Spinal cord (tissue), 10 donors: ENCODE measurements at places on chromosomes 12 and 14. TPM values are rescaled to one million over a fixed set of nuclear protein-coding genes. Genes with fewer than 3 reads are reported as not detected.

SLCO1A2 gene
- total RNA-seq = 9.4 TPM

DNA sequence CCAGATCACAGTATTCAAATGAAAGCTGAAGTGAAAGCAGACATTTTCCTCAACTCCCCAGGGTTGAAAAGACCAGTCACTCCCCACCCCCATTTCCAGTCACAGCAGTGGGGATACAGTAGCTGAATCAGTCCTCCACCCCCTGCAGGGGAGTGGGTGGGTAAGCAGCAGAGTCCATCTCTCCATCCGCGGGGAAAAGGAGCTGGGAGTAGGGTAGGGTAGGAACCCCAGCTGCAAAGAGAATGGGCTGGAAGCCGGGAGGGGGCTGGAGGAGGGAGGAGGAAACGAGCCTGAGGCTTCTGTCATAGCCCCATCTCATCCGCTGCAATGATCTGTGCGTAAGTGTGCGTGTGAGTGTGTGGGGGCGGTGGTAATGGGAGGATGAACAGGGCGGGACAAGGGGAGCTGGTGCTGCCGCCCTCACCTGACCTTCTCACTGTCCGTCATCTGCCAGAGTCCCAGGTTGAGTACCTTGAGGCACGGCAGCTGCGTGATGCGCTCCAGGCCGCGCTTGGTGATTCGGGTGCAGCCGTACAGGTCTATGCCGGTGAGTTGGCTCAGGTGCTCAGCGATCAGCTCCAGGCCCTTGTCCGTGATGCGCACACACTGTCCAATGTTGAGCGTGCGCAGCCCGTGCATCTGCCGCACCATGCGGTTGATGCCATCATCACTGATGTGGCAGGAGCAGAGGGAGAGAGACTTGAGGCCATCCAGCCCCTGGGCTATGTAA lies 1.8 kb downstream of the FBXL14 start:
- DNase-seq = no peak

DNA sequence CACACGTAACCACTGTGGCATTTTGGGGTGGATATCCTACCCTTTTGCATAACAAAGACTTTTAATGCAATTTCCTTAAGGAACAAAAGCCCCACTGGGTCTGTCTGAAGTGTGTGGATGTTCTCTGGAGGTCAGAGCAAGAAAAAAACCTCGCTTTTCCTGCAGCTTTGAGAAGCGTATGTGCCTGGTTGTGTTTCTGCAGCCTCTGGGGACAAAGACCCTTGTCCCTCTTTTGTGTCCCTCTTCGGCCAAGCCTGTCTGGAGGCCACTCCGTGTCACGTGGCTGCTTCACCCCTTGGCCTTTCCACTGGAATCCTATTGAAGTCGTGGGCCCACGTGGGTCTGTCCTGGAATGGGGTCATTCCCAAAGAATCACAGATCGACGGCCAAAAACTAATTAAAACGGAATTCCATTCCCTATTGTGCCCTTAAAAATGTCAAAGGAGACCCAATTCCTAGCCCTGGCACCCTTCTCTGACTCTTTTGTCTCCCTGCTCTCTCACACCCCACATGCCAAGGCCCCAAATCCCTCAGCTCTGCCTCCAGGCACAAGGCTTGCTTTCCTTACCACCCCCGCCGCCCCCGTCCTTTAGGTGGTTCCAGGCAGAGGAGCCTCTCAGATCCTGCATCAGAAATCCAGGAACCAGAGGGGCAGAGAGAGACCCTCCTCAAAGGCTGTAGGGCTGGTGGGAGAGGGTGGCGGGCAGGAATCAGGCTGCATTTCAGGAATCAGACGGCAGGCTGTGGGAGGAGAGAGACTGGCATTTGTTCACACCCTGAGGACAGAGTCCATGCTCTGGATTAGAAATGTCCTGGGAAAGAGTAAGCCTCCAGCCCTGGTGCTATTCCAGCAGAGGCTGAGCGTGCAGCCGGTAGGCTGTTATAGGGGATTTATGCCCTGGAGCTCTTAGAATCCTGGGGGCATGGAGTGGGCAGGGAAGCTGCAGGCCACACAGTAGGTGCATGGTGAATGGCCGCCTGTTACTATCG lies 12.6 kb upstream of the CYP46A1 start:
- no peak for DNase-seq

CCND2 gene
- total RNA-seq = 121 TPM

TUBA1A gene
- total RNA-seq = 2,635 TPM
